ENCODE measurements at places on chromosomes 16 and 17.

- DNase-seq: no peak
Observed at GRCh38 chr17:80526116-80526910, 18.3 kb upstream of the RPTOR start.

- DNase-seq: no peak
Observed at GRCh38 chr16:56029026-56029425, 153.9 kb upstream of the CES5A start.

DNA sequence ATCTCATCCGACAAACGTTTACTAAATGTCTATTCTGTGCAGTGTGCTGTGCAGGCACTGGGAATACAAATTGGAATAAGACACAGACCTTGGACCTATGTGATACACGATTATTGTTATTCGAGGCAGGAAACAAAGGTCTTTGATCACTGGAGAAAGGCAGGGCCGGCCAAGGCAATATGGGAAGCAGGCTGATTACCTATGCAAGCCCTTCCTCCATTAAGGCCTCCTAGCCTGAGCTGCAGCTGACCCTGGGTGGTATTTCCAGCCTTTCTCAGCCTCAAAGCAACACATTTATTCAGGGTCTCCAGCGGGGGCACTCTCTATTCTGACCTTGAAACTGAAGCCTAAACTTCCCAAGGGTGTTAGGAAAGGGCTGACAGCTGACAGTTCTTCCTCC lies 13.4 kb downstream of the ST6GALNAC1 start:
- no peak for DNase-seq

- no peak for DNase-seq
Observed at GRCh38 chr17:65482201-65482600, 79.2 kb downstream of the AXIN2 start.

GRCh38 chr17:17304521-17304985 lies 1.4 kb downstream of the NT5M start:
- peak; percentile 36 for DNase-seq

DNA sequence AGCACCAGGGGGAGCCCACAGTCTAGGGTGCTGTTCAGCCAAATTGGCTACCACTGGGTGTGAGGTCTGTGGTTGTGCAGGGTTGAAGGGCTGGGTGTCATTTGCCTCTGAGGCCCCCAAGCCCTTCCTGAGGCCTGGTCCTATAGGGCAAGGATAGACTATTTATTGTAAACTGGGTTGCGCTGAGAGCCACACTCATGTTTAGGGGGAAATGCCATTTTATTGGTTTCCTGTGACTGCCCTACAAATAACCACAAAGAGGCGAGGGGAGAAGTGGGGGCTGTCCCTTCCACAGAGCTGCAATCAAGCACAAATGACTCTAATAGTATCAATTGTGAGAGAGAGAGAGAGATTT lies 3.6 kb upstream of the ZCCHC14 start:
- peak; percentile 36 for DNase-seq

- DNase-seq: peak; percentile 94
Observed at GRCh38 chr16:2003827-2004641, 5.6 kb downstream of the ZNF598 start.

DNA sequence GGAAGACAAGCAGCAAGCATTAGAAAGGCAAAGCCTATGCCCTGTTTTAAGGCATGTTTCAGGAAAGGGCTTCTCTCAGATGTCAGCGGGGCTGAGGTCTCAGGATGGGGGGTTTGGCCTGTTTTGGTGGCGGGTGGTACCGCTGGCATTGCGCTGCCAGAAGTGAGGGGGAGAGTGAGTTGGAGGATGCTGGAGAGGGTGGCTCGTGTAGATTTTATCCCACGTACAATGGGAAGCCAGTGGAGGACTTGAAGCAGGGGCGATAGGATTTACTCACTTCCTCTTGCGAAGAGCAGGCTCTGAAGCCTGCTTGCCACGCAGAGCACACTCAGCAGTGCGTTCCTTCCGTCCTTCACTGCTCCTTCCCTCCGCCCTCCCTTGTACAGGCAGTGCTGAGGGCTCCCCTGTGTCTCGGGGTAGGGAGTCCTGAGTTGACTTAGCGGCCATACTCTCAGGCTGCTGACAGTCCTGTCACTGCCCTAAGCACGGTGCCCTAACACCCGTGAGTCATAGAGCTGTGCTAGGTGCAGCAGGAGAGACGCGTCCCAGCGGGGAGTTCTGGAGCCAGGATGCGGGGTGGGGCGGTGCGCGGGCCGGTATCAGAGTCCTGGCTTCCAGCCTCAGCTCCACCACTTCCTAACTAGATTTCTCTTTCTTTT lies 113.1 kb downstream of the SNX29 start:
- peak; percentile 57 for DNase-seq

Data from stimulated activated naive CD8-positive, alpha-beta T cell treated with anti-CD3 and anti-CD28 coated beads, Interleukin-15, Interleukin-2, amounts not matched to agents 100 U/mL and 50 U/mL, for 24 hours (primary cell).